RWPE1 (cell line): ENCODE measurements at places on chromosomes 6 and 20.

- DNase-seq, result no peak
Measured at GRCh38 chr6:165404697-165405096, 95.3 kb upstream of the C6orf118 start.

DNA sequence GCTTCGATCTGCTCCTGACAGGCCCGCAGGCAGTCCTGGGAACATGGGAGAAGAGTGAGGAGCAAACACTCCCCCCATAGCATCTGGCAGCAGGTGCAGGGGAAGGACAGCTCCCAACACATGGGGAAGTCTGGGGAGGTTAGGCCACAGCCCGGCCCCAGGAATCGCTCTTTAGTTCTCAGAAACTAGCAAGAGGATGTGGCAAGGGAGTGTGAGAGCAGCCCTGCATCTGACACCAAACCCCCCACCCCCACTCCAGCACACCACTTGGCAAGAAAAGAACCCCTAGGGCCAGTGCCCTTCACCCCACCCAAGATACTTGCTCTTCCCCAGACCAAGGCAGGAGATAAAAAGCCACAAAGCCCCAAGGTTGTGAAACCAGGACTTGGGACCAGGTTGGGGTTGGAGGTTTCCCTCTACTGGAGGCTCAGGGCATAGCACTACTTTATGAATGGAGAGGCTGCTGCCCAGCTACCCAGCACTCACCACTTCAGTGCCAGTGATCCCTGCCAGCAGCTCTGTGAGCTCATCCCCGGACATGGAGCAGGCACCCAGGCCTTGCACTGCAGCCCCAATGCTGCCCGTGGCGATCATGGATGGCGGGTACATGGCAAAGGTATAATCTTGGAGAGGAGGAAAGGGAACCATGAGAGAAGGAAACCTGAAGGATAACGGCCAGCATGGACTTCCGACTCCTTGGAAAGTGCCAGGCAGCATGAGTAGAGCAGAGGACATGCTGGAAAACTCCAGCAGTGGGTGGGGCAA is 5.4 kb downstream of the CCND3 start:
- peak; percentile 80 for DNase-seq

DNA sequence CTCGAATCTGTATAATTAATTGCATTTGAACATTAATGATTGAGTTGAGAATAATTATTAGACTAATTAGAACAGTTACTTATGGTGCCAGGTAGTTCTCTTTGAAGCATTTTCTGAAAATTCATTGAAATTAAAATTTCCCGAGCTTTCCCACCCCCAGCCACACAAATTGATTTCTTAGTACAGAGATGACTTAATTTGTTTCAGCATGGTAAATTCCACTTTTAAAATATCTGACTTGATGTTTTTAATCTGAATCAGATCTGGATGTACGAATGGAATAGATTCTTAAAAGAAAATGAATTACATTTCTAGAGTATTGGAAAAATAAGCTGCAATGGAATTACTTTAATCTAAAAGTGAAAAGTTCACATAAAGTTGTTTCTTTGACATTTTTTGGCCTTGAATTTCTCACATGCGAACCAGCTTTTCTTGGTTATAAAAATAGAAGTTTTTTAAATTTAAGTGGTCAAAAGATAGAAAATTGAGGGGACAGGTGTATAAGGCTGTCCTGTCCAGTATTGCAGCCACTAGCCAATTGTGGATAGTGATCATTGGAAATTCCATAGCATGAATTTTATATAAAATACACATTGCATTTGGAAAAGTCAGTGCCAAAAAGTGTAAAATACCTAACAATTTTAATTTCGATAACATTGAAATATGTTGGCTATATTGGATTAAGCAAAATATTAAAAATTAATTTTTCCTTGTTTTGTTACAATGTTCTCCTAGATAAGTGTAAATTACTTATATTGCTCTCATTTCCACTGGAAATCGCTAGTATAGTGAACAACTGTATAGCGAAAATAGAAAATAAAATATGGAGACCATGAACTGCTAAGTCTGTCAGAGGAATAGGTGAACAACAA is 102.9 kb downstream of the OR2B2 start:
- DNase-seq, result no peak

DNA sequence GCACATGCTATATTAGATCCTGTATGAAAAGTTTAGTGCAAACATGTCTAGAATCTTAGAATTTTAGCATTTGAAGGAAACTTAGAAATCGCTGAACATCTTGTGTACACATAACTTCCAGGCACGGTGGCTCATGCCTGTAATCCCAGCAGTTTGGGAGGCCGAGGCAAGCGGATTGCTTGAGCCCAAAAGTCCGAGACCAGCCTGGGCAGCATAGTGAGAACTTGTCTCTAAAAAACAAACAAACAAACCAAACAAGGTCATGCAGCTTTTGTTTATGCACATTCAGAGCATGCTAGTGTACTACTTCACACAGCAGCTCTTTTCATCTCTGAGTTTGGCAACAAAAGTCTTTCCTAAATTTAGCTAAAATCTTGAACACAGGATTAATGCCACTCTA is 32.2 kb downstream of the CLVS2 start:
- no peak for DNase-seq

- DNase-seq, result no peak
Measured at GRCh38 chr6:140850438-140850837, 1282.3 kb upstream of the GJE1 start.

GRCh38 chr6:35213298-35213791 is 411 bp upstream of the SCUBE3 start:
- DNase-seq, result no peak
